ENCODE measurements at places on chromosomes 12 and 14.
A peak's percentile ranks its signal among the peaks of the same experiment; 100 is the strongest.

GRCh38 chr12:95997911-95998510, 1.9 kb upstream of the HAL start:
- no peak for DNase-seq

DNA sequence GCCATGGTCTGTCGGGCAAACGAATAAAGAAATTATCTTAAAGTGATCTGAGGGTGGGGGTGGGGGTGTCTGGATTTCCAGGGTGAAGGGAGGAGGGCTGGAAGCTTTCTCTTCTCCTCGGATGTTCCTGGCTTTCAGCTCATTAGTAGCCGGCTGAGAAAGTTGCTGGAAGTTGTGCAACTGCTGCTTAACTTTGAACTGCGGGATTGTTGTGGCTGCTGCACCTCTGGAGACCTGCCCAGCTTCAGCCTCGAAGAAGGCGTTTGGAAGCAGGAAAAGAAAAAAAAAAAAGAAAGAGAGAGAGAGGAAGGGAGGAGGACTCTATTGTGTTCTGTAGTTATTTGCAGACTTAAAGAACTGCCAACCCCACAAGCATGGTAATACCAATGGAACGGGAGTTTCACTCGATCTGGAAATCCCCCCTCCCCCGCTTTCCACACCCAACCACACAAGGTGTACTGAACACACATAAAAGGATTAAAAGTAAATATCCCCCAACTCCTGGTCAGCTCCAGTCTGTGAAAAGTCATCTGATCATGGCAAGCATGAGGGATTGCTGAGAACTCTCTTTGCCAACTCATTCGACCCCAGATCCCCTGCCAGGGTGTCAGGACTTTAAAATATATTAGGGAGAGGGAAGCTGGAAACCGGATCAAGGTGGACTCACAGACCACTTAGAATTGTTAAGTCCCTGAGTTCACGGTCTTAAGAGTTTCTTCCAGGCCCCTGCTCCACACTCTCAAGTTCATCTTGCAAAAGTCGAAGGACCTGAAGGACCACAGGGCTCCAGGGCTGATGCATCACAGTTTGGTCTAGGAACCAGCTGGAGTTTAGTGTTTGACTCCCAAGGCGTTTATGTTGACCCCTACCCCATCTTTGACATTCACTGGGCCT, at the start of gene RASSF9:
Gene RASSF9 (minus strand): TSS at position 213 of the 894 bp plus-strand sequence. CDS start 208 bp downstream, at position 5.
- no peak for DNase-seq

- DNase-seq, result no peak
Measured at GRCh38 chr14:69803753-69804152, 6.7 kb upstream of the SLC10A1 start.

- peak; percentile 14 for DNase-seq
Measured at GRCh38 chr12:120783197-120783596, 57.6 kb downstream of the ACADS start.

- no peak for DNase-seq
Measured at GRCh38 chr12:104636496-104636895, 179.7 kb downstream of the CHST11 start.

- no peak for DNase-seq
Measured at GRCh38 chr12:54578778-54579177, 9.7 kb downstream of the PPP1R1A start.

DNA sequence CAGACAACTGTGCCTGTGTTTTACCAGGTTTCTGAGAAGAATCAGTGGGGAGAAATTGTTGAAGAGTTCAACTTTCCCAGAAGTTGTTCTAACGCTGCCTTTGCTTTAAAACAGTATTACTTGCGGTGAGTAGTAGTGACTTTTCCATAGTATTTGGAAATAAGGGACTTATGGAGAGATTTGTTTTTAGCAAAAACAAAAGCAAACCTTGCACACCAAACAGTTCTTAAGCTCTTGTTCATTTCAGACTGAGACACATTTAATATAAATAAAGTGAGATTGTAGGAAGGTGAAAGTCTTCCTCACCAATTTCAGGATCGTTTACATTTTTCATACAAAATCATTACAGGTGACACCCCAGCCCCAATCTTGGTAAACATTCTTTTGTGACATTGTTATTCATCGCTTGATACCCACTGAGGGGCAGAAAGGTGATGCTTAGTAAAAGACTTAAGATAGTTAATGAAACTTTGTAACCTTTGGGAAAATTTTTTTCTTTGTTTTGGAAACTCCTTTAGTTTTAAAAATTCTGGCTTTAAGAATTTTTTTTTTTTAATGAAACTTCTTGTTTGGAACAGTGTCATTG, 1.8 kb downstream of the ARID2 start:
- DNase-seq, result no peak
